ENCODE measurements at places on chromosomes 4 and X. TPM values are rescaled to one million over a fixed set of nuclear protein-coding genes. Genes with fewer than 3 reads are reported as not detected.

The ARHGAP6 gene
- polyA plus RNA-seq = 15.8 TPM

DNA sequence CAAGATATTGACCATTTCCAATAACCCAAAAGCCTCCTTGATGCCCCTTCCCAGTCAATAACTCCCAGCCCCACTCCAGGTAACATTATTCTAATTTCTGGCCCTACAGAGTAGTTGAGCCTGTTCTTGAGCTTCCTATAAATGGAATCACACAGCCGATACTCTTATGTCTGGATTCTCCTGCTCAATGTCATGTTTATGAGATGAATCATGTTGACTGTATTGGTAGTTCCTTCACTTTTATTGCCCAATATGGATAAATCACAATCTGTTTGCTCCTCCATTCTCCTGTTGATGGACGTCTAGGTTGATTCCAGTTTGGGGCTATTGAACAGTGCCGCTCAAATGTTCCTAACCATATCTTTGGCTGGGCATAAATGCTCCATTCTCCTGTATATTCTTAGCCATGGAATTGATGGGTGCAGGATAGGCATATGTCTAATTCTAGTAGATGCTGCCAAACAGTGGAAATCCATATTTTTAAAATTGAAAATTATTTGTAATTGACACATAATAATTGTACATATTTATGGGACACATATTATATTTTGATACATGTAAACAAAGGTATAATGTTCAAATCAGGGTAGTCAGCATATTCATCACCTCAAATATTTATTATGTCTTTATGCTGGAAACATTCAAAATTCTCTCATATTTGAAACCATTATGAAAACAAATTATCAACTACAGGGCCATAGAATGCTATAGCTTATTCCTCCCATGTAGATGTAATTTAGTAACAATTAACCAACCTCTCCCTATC is 40.5 kb upstream of the SLC2A9 start:
- no peak for DNase-seq

DNA sequence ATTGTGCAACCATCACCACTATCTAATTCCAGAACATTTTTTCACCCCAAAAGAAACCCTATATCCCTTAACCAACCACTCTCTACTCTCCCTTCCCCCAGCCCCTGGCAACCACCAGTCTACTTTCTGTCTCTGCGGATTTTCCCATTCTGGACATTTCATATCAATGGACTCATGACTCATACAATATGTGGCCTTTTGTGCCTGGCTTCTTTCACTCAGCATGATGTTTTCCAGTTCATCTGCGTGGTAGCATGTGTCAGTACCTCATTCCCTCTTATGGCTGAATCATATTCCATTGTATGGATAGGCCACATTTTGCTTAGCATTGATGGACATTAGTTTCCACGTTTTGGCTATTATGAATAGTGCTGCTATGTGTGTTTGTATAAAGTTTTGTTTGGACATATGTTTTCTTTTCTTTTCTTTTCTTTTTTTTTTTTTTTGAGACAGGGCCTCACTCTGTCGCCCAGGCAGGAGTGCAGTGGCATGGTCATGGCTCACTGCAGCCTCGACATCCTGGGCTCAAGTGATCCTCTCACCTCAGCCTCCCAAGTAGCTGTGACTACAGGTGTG is 335.4 kb downstream of the BCOR start:
- no peak for DNase-seq

GRCh38 chrX:15430584-15430983 is 46.4 kb upstream of the VEGFD start:
- DNase-seq = no peak

DNA sequence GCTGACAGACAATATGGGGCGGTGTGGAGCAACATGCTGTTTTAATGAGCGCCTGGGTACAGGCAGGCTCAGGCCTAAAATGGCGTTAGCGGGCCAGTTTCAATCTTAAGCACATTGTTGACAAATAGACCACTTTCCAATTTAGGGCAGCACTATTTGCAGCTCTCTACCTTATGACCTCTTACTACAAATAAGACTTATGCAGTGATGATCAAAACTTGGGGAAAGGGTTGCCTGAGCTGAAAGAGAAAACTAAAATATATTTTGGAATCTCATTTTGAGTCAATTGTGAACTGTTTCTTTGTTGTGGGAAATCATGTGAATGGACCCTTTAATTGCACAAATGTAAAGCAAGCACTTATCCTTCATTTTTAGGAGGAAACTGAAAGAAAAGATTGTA is 25.5 kb upstream of the GPAT3 start:
- DNase-seq = no peak

GRCh38 chrX:73401591-73402266 is 45.1 kb upstream of the CDX4 start:
- no peak for DNase-seq

The CD40LG gene
- polyA plus RNA-seq = 0.10 TPM

The F8A2 gene
- not detected for polyA plus RNA-seq

- no peak for DNase-seq
Measured at GRCh38 chr4:115852767-115853091, 739.3 kb upstream of the NDST4 start.

GRCh38 chr4:10962246-10962645 is 277.7 kb upstream of the CLNK start:
- DNase-seq = no peak

The RNF212 gene
- polyA plus RNA-seq = 18.2 TPM

The HPGD gene
- 85.1 TPM for polyA plus RNA-seq

- DNase-seq = no peak
Measured at GRCh38 chrX:66013194-66013816, 26.6 kb downstream of the VSIG4 start.

The DUSP21 gene
- polyA plus RNA-seq = not detected

The SLC10A4 gene
- 0.33 TPM for polyA plus RNA-seq

- no peak for DNase-seq
Measured at GRCh38 chr4:71497078-71497477, 158.3 kb downstream of the SLC4A4 start.

DNA sequence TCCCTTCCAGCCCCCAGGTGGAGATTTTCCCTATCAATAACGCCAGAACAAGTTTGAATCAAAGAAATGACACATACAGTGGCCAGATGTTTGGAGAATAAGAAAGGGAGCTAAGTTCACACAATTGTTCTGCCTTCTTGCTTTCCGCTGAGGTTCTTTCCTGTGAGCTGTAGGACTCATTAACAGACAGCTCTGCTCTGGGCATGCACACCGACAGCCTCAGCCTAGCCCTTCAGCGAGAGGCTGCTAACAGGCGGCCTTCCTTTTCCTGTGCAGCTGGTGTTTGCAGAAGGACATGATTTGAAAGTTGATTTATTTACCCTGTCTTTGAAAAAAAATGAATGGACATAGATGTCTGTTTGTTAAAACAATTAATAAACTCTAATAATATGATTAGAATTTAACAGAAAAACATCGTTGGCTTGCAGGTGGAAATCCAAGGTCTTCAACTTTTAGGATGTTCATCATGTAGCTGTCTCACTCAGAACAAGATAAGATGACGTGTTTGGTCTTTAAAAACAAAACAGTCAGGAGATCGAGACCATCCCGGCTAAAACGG is 183.3 kb downstream of the KDR start:
- no peak for DNase-seq

DNA sequence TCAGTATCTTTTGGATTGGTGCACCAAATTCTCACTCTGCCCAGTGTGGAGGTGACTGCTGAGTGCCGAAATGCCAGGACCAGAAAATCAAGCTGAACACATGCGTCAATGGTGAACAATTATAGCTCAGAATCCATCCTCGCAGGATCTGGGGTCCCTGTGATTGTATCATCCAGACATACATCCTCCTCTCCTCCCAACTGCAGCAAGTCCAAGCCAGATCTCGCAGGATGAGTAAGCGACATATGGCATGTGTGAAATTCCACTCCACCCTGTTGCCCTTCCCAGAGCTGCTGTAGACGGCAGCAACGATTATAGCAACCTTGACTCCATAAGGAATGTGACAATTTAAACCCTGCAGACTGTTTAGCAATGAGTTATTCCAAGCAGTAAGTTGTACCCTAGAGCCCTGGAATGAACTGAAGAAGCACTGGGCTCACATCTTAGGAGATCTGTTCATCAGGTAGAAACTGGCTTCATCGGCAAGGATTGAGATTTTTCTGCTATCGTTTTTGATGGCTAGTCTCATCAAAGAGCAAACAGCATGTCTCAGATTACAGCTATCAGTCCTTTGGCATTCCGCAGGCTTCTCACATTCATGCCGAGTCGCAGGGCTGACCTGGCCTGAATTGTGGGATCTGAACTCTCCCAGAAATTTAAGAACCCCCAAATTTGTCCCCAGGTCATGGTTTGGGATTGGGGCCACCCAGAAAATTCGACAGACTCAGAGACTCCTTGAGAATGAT is 35.5 kb upstream of the SORBS2 start:
- peak; percentile 11 for DNase-seq

- no peak for DNase-seq
Measured at GRCh38 chr4:67220861-67221260, 324.4 kb downstream of the CENPC start.

- DNase-seq = peak; percentile 14
Measured at GRCh38 chr4:104616401-104616820, 121.7 kb upstream of the CXXC4 start.

The ITGB1BP2 gene
- 1.0 TPM for polyA plus RNA-seq

The ATP8A1 gene
- 28.7 TPM for polyA plus RNA-seq

The XG gene
- polyA plus RNA-seq = 0.47 TPM

DNA sequence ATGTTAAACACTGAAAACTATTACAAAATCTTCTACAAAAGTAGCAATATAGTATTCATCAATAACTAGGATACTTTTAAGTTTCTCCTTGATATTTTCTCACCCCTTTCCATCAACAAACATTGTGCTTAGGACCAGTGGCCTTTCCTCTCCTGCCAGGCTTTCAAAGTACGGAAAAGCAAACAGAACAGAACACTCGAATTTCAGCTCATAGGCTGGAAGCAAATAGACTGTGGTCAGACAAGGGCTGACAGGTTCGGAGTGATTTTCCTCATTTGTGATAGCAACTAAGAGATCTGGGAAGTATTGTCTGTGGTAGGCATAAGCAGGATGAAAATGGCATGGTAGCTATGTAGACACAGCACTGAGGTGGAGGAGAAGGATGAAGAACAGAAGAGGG is 68.6 kb upstream of the SORBS2 start:
- DNase-seq = no peak

GRCh38 chrX:153226344-153227185 is 47.5 kb downstream of the MAGEA1 start:
- DNase-seq = no peak

DNA sequence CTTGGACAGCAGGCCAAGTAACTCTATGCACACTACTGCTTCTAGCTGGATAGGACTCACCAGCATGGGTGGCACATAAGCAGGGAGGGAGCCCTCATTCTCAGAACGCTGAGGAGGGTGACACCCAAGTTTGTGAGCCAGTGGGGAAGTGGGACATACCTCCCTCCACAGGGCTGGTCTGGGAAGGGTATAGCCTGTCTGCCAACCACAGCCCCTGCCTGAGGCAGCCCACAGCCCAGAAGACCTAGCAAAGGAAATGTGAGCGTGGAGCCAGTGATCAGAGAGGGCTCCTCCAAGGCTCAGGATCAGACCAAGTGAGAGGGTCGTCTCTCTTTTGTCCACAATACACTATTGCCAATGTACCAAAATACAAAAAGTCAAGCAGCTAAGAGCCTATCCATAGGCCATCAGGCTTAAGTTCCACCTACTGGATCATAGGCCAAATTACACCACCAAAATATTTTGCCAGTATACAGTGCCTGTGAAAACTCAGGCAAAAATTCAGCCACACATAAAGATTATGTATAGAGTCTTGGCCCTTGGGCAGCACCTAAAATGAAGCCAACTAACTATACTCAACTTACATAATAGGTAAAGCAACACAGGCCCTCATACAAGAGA is 1203.1 kb downstream of the PCDH18 start:
- DNase-seq = no peak

DNA sequence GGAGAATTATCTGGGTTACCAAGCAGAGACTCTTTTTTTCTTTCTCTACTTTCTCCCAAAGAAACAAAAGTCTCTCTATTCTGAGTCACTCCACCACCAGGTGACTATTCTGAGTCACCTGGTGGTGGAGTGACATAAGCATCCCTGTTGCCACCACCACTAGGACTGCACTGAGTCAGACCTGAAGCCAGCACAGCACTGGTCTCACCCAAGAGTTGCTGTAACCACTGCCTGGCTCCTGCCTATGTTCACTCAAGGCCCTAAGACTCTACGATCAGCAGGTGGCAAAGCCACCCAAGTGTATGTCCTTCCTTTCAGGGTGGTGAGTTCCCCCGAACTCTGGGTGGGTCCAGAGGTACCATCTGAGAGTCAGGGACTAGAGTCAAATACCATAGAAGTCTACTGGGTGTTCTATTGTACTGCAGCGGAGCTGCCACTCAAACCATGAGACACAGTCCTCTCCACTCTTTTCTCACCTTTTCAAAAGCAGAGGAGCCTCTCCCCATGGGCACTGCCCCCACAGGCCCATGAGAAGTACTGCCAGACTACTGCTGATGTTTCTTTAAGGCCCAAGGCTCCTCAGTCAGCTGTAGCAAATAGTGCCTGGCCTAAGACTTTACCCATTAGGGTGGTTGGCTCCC is 209.6 kb upstream of the IRS4 start:
- no peak for DNase-seq

The PCDH18 gene
- 181 TPM for polyA plus RNA-seq

GRCh38 chrX:139680356-139680755 is 27.6 kb downstream of the MCF2 start:
- no peak for DNase-seq

The OTUD6A gene
- 0.09 TPM for polyA plus RNA-seq

The ESX1 gene
- polyA plus RNA-seq = not detected

- DNase-seq = no peak
Measured at GRCh38 chr4:113576947-113577678, 184.4 kb downstream of the CAMK2D start.

- no peak for DNase-seq
Measured at GRCh38 chr4:13599159-13599558, 28.4 kb downstream of the BOD1L1 start.

The GABRE gene
- 5.9 TPM for polyA plus RNA-seq

DNA sequence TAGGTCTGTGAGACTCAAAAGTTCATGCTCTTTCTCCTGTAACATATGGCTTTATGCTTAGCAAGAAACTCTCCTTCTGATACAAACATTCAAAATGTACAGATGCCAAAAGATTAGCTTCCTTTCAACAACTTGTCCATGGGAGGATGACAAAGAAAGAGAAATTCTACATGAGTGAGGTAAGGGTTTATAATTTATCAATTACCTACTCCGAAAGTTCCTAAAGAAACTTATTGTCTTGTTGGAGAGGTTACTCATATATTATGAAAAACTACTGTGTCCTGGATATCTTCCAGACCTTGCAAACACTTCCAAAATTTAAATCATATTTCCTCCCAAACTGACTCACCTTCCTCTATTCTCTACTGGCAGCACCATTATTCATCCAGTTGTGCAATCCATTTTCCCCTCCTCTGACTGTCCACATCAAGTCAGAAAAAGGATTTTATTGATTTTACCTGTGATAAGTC is 65.1 kb downstream of the ENPEP start:
- DNase-seq = no peak

DNA sequence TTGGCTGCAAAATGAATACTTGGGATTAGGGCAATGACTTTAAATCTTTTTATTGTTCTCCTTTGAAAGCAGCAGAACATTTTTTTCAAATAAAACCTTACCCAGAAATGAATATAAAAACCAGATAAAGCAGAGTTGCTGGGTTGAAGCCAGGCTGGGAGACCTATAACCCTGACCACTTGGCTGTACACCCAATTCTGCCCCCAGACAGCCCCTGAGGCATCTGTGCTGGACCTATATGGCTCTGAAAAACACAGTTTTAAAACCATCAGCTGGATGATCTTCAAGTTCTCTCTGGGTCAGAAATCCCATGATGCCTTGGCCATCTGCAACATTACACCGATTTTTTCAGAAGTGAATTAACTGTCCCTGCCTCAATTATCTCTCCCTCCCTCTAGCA is 23.7 kb upstream of the GLRA2 start:
- DNase-seq = no peak
